GM06990 (cell line): ENCODE measurements at places on chromosomes 6 and 20.

DNA sequence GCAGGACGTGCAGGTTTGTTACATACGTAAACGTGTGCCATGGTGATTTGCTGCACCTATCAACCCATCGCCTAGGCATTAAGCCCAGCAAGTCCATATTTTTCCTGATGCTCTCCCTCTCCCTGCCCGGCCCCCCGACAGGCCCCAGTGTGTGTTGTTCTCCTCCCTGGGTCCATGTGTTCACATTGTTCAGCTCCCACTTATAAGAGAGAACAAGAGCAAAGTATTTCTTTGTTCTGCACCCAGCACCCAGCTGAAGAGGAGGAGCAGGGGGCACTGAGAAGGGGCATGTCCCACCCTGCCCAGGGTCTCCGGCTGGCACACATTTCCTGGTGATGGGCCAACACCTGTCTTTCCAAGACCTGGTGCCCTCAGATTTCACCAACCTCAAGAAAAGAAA is 251.1 kb upstream of the ARID1B start:
- no peak for DNase-seq

GRCh38 chr20:11671015-11671511 is 246.6 kb upstream of the BTBD3 start:
- DNase-seq = no peak

DNA sequence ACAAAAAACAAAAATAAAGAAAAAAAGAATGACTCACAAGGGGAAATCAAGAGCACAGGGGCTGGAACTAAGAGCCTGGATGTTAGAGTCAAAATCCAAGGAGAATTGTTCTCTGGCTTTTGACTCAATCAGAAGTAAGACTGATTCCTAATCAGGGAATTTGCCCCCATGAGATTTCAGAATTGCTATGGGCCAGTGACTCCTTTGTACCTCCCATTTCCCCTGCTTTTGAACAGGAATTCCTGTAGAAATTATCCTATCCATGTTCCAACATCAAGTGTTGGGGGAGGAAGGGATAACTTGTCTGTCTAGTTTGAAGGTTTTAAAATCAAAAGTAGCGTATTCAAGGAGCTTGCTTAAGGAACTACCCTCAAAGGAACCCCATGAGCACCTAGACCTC is 396.7 kb downstream of the CDC5L start:
- no peak for DNase-seq

- no peak for DNase-seq
Measured at GRCh38 chr6:135854799-135855198, 3.3 kb downstream of the PDE7B start.

DNA sequence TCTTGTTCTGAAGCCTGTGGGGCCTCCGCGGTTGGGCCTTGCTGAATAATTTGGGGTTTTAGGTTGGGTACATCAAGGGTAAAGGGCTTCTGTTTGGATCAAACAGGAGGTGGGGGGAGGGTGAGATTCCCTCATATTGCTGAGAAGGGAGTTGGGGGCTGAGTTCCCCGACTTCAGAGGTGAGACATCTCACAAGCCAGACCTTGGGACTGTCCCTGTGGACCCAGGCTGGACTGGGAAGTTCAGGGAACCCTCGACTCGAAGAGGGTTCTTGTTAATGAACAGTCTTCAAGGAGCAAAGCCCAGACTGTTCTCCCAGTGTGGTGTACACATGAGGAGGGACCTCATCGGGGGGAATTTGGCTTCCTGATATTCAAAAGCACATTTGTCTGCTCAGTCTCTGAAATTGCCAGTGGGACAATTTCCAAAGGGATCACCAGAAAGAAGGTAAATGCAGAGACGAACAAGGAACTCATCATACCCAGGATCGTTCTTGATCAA is 118.5 kb downstream of the SYCP2 start:
- DNase-seq = no peak

DNA sequence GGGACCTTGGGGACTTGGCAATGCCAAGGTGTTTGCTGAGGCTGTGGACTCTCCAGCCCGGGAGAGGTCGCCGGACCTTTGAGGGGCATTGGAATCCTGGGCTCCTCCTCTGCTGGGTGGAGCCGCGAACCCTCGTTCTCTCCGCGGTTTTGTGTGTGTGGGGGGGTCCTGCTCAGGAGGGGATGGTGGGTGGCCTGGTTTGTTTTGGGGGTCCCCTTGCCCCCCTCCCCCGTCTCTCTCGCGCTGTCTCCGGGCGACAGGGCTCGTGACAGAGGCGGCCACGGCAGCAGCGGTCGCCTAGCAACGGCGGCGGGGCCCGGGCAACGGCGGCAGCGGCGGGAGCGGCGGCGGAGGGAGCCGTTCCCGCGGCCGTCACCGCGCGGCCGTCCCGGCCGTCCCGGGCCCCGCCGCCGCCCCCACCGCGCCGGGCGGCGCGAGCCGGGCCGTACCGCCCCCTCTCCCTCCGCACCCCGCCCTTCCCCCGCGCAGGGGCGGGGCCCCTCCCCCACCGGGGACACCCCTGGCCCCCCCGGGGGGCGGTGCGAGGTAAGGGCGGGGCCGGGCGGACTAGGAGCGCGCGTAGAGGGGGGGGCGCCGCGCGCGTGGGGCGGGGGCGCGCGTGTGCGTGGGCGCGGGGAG is 7.8 kb downstream of the SYNGAP1 start:
- DNase-seq = no peak

DNA sequence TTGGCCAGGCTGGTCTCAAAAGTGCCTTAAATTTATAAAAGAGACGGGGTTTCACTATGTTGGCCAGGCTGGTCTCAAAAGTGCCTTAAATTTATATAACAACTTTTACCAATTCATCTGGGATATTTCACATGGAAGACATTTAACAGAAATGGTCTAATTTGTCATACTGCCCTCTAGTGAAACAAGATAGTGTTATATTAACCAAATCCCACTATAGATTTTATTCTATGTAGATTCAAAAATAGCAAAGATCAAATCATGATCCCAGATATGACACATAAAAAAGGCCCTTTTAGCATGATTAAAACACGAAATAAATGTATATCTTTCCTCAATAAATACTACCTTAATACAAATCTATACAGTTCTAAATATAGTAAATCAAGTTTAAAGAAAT is 102.8 kb upstream of the TFAP2D start:
- no peak for DNase-seq

GRCh38 chr6:157944983-157945931 is 36.4 kb upstream of the SYNJ2 start:
- DNase-seq = no peak

DNA sequence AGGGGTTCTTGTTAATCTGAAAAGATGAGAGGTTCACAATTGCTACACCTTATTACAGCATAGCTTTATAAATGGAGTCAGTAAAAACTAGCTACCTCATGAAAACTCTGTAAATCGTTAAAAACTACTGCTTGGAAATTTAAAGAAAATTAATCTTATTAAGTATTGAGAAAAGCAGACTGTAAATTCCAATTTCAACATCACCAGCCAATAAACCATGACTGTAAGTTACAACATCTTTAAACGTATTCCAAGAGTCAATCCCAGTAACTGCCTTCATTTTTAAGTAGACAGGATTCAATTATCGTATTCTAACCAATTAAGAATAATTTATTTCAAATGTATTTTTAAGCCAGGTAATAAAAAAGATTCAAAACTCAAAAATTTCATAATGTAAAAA is 70.3 kb downstream of the ATG5 start:
- DNase-seq = no peak

DNA sequence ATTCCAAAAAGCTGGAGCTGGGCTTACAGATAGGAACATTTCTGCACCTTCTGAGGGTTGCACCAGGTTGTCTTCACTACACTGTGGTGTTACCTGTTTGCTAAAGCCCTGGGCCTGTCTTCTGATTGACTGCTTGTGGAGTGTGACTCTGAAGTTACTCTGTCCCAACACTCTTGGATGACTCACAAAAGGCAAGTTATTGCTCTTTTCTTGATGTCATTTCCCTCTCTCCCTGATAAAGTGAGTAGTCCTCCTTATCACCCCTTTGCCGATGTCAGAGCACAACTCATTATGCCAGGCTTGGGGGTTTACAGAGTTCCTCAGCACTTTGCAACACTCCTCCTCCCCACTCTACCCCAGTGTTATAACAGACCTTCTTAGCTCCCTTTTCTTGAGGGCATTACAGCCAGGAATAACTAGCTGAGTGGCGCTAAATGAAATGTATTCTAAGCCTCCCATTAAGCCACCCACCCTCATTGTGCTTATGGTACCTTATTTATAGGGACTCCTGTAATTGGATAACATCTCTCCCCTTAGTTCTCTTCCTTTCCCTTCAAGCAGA is 36.1 kb upstream of the NKX2-4 start:
- no peak for DNase-seq
